ENCODE measurements at places on chromosomes 7 and 10. TPM values are rescaled to one million over a fixed set of nuclear protein-coding genes. Genes with fewer than 3 reads are reported as not detected.

DNA sequence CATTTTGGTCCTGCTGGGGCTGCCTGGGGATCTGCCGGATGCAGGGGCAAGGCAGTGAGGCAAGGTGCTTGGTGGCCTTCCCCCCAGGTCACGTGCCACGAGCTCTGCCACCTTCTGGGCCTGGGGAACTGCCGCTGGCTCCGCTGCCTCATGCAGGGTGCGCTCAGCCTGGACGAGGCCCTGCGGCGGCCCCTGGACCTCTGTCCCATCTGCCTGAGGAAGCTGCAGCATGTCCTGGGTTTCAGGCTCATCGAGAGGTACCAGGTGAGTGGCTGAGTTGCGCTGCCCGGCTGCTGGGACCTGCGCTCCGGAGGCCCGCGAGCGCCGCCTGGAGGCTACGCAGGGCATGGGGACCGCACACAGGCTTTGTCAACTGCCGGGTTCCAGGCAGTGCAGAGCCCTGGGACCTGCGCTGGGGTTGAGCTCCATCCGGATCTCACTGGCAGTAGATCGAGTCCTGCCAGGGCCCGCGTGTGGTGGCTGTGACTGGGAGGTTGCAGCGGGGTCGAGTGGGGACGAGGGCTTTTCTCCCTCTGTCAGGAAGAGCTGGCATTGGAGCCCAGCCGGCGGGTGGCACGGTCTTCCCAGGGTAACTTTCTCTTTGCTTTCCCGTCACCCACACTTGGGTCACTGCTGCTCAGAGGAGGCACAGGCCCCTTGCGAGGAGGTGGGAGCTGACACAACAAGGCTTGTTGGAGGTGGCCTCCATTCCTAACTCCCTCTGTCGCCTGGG, 21.7 kb downstream of the AMZ1 start:
- peak; percentile 72 for DNase-seq

- DNase-seq, result no peak
These were observed 139.0 kb downstream of the SEPTIN14 start for GRCh38 chr7:55723621-55723941.

GRCh38 chr7:113122744-113123143, 4.4 kb upstream of the SMIM30 start:
- DNase-seq, result no peak

DNA sequence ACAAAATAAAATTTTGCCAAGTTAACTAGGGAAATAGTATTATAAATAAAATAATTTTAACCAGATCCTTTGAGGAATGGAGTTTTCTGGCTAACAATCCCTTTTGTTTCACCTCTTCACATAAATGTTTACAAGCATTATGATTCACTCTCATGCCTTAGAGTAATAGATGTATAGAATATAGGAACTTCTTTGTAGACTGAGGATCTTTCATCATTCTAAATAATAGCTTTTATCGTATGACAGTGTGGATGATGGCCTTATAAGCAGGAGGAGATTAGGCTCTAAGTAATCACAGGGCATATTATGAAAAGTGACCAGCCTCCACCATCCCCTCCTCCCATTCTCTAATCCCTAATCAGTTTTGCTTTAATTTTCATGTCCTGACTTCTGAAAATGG, 13.5 kb downstream of the ING3 start:
- no peak for DNase-seq

- DNase-seq, result peak; percentile 40
These were observed 11.2 kb downstream of the IL2RA start for GRCh38 chr10:6050801-6051445.

DNA sequence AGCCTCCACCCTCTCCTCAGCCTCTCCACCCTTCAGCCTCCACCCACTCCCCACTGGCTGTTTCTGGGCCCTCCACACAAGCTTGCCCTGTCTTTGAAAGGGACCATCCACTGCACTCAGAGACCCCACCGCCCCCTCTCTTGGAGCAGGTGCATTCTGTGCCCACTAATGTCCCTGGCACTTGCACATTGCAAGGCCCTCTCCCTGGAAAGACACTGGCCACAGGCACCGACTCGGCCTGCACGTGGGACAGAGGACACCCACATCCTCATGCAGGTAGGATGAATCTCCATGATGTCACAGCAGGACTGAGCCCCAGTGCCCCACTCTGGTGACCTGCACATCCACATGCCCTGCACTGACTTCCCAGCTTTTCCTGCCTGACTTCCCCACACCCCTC, 36.8 kb upstream of the EBF3 start:
- no peak for DNase-seq

GRCh38 chr10:103849880-103850571, 5.3 kb downstream of the SH3PXD2A start:
- no peak for DNase-seq

DNA sequence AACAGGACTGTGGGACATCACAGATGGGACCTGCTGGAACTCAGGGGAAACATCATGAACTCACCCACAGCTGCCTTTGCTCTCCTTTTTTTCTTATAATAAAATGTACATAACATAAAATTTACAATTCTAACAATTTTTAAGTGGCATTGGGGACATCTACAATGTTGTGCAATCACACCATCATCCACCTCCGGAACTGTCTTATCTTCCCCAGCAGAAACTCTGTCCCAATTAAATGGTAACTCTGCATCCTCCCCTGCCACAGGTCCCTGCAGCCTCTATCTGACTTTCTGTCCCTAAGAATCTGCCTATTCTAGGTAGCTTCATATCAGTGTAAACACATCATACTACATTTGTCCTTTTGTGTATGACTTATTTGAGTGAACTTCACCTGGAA, 19.4 kb upstream of the TMEM72 start:
- DNase-seq, result no peak

DNA sequence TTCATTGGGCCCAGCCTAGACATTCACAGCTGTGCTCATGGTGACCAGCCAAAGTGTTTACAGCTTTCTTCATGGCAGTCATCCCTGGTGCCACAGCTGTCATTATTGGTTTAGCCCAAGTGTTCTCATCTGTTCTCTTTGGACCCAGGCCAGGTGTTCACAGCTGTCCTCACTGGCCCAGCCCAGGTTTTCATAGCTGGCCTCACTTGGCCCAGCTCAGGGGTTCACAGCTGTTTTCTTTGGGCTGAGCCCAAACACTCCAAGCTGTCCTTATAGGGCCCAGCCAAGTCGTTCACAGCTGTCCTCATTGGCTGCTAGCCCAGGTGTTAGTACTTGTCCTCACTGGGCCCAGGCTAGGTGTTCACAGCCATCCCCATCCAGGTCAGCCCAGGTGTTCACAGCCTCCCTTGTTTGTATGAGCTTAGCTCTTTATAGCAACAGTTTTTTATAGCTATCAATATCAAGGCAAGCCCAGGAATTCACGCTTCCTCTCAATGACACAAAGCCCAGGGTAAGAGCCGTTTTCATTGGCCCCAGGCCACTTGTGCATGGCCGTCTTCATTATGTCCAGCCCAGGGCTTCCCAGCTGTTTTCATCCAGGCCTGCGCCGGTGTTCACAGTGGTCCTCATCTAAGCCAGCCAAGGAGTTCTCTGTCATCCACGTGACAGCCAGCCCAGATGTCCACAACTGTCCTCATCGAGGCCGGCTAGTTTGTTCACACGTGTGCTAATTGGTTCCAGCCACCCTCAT, 11.6 kb downstream of the FRG2B start:
- DNase-seq, result no peak

DNA sequence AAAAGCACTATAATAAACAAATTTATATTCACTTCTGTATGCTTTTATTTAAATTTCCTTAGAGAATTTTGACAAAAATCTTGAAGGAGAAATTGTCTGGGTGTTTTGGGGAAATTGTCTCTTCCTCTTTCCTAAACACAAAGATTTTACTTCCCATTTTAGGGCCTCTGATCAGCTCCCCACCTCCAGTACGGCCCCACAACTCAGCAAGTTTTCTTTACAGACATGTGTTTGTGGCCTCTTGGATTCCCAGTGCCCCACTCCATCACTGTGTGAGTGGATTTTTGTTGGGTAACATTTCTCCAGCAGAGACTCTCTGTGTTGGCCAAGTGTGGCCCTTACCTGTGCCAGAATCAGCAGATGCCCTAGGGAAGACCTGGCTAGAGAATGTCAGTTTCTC, 182.8 kb upstream of the CDC14C start:
- DNase-seq, result no peak

CRTAC1 gene
- 0.35 TPM for polyA plus RNA-seq

GIMAP2 gene
- 4.9 TPM for polyA plus RNA-seq

Measured in hindlimb muscle (tissue), 1 donor.